Progenitor cell of endocrine pancreas (in vitro differentiated cells): ENCODE measurements at places on chromosomes 7 and 10.

DNA sequence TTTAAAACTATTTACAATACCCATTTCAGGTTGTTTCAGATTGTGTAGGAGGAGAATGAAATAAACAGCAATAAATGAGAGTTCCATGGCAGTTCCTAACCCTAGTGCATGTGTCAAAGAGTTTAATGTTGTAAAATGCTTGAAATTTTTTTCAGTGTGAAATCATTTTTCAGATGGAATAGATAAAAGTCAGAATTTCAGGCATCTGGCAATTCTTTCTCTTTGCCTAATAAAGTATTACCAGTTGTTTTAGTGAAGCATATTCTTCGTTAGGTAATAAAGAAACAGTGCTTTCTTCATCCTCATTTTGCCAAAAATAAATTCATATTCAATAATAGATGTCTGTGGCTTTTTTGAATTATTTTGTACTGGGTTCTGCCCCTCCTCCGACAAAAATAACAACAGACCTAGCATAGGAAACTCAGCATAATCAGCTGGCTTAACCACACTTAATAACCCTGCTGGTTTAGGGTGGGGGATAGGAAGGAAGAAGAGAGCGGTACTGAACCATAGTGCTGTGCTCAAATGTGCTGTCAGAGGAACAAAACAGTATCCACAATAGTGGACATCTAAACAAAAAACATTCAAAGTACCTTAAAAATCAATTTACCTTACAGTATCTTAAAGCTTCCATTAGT is 39.1 kb downstream of the MINDY3 start:
- H3K4me3 ChIP-seq, result no peak overlapping the region
- DNase-seq, result no peak
- no peak overlapping the region for H3K27ac ChIP-seq

DNA sequence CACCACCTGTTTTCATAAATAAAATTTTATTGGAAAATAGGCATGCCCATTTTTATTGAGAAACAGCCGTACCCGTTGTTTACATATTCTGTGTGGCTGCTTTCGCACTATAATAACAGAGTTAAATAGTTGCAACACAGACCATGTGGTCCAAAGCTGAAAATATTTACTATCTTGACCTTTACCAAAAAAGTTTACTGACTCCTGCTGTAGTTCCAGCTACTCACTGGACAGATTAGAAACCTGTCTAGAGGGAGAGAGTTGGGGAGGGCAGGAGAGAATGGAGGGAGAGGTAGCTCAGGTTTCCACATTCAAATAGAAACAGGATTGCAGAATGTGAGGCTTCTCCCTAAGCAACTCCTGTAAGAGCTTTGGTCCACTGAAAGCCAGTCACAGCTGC is 55.1 kb upstream of the GLCCI1 start:
- no peak overlapping the region for H3K27ac ChIP-seq
- H3K27me3 ChIP-seq, result no peaks in the 10 kb centered on the region
- no peak for DNase-seq
- peaks cover 4% of the 10 kb centered on the region for H3K36me3 ChIP-seq

GRCh38 chr7:128831994-128832879 is 2.0 kb downstream of the FLNC start:
- H3K27me3 ChIP-seq, result peaks cover 55% of the 10 kb centered on the region
- no peak overlapping the region for H3K27ac ChIP-seq
- DNase-seq, result no peak
- H3K4me1 ChIP-seq, result peaks cover 16% of the 10 kb centered on the region

DNA sequence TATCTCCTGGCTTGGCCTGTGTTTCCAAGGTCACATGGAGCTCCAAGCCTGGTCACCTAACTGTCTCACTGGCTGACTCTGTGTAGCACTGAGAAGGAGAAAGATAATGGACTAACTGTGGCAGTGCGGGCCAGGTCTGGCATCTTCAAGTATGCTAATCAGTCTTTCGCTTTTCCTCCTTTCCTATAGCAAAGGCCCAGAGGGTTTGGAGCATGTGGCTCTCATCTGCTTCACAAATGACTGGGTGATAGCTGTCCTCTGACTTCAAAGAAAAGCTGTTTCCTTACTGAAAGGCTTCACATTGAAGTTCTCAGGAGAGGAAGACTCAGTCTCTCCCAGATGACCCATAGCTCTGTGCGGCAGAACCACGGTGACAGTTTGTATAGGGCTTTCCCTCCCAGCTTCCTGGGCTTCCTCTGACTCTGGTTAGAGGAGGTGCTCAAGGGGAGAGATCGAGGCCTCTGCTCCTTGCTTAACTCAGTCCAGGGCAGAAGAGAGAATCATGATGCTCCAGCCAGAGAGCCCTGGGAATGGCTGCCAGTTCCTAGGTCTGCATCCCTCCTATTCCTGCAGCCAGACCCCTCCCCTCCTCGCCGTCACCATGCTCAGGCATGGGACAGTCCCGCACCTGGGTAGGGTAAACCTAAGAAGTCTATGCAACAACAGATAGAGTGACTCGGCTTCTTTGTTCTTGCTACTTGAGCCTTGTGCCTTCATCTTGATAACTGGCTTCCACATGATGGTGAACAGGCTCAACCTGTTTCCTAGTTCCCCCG is 72.3 kb downstream of the CCDC71L start:
- peaks cover 3% of the 10 kb centered on the region for H3K27me3 ChIP-seq
- no peak overlapping the region for H3K27ac ChIP-seq
- H3K36me3 ChIP-seq, result no peaks in the 10 kb centered on the region
- no peak overlapping the region for H3K4me3 ChIP-seq
- H3K4me1 ChIP-seq, result peaks cover 9% of the 10 kb centered on the region

DNA sequence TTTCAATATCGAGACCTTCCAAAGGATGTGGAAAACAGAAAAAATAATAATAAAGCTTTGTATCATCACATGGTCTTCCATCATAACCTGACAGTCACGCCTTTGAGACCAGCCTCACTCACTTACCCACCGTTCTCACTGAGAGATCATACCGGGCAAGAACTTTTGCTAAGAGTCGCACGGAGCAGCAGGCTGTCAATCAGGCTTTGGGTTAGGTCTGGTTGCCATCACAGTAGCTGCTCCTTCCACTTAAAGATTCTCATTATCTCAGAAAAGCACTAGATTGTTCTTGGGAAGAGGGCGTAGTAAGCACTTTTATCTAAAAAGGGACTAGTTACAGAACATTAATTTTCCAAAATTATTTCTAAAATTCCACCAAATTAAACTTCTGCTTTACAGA is 2.0 kb downstream of the RELN start:
- no peak overlapping the region for H3K4me3 ChIP-seq
- H3K4me1 ChIP-seq, result peaks cover 9% of the 10 kb centered on the region
- no peak overlapping the region for H3K27ac ChIP-seq
- no peak for DNase-seq

- H3K27ac ChIP-seq, result no peak overlapping the region
- no peaks in the 10 kb centered on the region for H3K36me3 ChIP-seq
- peaks cover 30% of the 10 kb centered on the region for H3K4me1 ChIP-seq
- no peak overlapping the region for H3K4me3 ChIP-seq
These were observed 105.1 kb downstream of the FAM107B start for GRCh38 chr10:14669576-14669975.

GRCh38 chr7:54292171-54292925 is 249.8 kb upstream of the VSTM2A start:
- H3K27me3 ChIP-seq, result no peaks in the 10 kb centered on the region
- H3K4me3 ChIP-seq, result no peak overlapping the region
- no peak for DNase-seq
- no peaks in the 10 kb centered on the region for H3K4me1 ChIP-seq

DNA sequence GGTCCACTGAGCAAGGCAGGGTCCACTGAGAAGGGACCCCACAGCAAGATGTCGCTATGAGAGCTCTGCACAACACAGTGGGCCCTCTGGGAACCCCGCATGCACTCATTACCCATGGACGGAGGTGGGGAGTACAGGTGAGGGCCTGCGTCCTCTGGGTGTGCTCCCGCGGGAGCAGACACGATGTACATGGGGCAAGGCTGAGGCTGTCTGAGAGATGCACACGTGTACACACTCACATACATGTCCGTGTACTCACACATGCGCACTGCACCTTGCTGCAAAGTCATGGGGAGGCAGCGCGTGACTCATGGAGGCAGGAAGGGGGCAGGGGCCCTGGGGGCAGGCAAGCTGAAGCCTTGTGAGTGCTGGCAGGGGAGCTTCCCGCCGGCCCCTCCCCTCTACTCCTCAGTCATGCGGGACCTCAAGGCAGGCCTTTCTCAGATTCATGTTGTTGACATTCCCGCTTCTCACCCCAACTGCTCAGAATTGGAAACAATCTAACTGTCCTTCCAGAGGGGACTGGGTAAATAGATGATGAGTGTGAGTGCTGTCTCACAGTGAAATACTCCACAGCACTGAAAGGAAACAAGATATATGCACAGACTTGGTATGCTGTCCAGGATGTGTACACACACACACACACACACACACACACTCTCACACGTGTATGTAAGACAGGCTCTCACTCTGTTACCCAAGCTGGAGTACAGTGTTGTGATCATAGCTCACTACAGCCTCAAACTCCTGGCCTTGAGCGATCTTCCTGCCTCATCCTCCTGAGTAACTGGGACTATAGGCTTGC is 40.0 kb downstream of the GOLGA7B start:
- H3K27me3 ChIP-seq, result peaks cover 12% of the 10 kb centered on the region
- H3K4me1 ChIP-seq, result peaks cover 29% of the 10 kb centered on the region
- DNase-seq, result no peak
- H3K36me3 ChIP-seq, result no peaks in the 10 kb centered on the region

GRCh38 chr10:13808556-13809391 is 222.0 kb downstream of the PRPF18 start:
- no peaks in the 10 kb centered on the region for H3K36me3 ChIP-seq
- no peak overlapping the region for H3K4me3 ChIP-seq
- DNase-seq, result no peak
- peaks cover 22% of the 10 kb centered on the region for H3K4me1 ChIP-seq
- H3K27me3 ChIP-seq, result no peaks in the 10 kb centered on the region

GRCh38 chr10:129760003-129760315 is 204.1 kb downstream of the EBF3 start:
- H3K27me3 ChIP-seq, result peaks cover 78% of the 10 kb centered on the region
- H3K36me3 ChIP-seq, result no peaks in the 10 kb centered on the region
- no peak overlapping the region for H3K27ac ChIP-seq
- no peak for DNase-seq

GRCh38 chr10:105188737-105189462 is 547.8 kb downstream of the SORCS3 start:
- H3K27me3 ChIP-seq, result no peaks in the 10 kb centered on the region
- H3K4me3 ChIP-seq, result no peak overlapping the region
- DNase-seq, result no peak
- H3K27ac ChIP-seq, result no peak overlapping the region

GRCh38 chr10:10831085-10831484 is 186.6 kb upstream of the CELF2 start:
- H3K27me3 ChIP-seq, result peaks cover 5% of the 10 kb centered on the region

DNA sequence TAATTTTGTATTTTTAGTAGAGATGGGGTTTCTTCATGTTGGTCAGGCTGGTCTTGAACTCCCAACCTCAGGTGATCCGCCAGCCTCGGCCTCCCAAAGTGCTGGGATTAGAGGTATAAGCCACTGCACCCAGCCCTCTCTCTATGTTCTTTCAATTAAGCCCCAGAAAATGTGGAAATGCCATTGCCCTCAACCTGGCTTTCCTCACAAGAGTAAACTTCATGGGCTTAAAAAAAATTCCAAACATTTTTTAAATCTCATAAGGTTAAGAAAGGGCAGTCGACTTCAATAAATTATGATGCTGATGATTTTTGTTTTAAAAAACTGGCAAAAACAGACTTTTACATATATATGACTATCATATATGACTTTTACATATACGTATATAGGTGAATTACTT is 107.6 kb downstream of the TES start:
- H3K27me3 ChIP-seq, result peaks cover 3% of the 10 kb centered on the region
- H3K4me3 ChIP-seq, result no peak overlapping the region
- DNase-seq, result no peak
- H3K27ac ChIP-seq, result no peak overlapping the region
- peaks cover 3% of the 10 kb centered on the region for H3K4me1 ChIP-seq

DNA sequence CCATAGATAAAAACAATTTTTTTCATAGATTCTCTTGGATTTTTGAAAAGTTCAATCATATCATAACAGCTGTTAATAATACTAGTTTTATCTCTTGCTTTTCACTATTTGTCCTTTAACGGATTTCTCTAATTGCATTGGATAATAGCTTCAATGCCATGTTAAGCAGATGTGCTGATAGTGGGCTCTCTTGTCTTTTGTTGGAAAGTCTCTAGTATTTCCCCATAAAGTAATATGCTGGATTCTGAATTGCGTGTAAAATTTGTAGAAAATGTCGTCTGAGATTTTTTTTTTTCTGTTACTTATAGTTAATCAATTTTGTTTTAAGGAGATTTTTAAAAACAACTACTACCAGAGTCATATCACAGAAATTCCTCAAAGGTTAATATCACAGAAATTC is 53.3 kb downstream of the TFPI2 start:
- H3K4me1 ChIP-seq, result no peaks in the 10 kb centered on the region
- H3K27ac ChIP-seq, result no peak overlapping the region
- no peak overlapping the region for H3K4me3 ChIP-seq

DNA sequence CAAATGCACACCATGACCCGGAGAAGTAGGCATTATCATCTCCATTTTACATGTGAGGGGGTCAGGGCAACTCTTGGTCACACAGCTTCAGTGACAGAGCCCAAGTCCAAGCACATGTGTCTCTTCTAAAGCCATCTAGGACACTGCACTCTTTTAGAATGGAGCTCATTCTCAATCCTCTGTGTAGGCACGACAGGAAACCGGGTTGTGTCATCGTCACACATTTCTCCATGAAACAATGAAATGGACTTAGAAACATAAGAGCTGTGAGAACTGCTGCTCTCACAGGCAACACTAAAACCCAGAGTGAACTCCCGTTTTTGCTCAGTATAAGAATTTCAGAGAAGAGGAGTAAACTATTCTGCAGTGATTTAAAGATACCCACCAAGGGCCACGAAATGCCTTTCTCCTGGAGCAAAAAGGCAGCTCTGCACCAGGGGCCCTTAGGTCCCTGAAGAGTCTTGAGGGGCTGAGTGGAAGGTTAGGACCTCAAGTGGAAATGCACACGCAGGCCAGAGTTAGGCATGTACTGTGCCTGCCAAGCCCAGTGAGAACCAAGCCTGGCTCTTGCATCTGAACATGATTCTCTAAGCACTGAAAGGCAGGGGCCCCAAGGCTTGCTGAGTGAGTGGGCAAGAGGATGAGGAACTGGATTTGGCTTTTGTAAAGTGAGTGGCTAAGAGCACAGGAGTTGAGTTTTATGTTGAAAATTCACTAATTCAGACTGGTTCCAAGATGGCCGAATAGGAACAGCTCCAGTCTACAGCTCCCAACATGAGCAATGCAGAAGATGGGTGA is 13.3 kb downstream of the ALOX5 start:
- H3K4me1 ChIP-seq, result no peaks in the 10 kb centered on the region
- peaks cover 2% of the 10 kb centered on the region for H3K36me3 ChIP-seq
- H3K4me3 ChIP-seq, result no peak overlapping the region
- peaks cover 4% of the 10 kb centered on the region for H3K27me3 ChIP-seq
- no peak overlapping the region for H3K27ac ChIP-seq

GRCh38 chr7:141481971-141482370 is 69.2 kb upstream of the AGK start:
- no peaks in the 10 kb centered on the region for H3K36me3 ChIP-seq
- H3K27me3 ChIP-seq, result peaks cover 4% of the 10 kb centered on the region
- no peak overlapping the region for H3K27ac ChIP-seq
